K562 (cell line): ENCODE measurements at places on chromosomes 16 and 17. TPM values are rescaled to one million over a fixed set of nuclear protein-coding genes. Genes with fewer than 3 reads are reported as not detected.
A peak's percentile ranks its signal among the peaks of the same experiment; 100 is the strongest.

Gene ZNF207
- 216 and 222 TPM in 2 replicates for total RNA-seq

Gene CCDC200
- total RNA-seq: not detected in 2 replicates

Gene KRT15
- 0.34 and 0.95 TPM in 2 replicates for total RNA-seq

- H3K27me3 ChIP-seq: no peaks in the 10 kb centered on the region
- no peak for DNase-seq
- peak overlapping the region; percentile 43; the same call in 1 of the 3 replicates for H3K27ac ChIP-seq
- peaks cover 28% of the 10 kb centered on the region for H3K4me1 ChIP-seq
Measured at GRCh38 chr17:40176754-40177110, 538 bp upstream of the RAPGEFL1 start.

DNA sequence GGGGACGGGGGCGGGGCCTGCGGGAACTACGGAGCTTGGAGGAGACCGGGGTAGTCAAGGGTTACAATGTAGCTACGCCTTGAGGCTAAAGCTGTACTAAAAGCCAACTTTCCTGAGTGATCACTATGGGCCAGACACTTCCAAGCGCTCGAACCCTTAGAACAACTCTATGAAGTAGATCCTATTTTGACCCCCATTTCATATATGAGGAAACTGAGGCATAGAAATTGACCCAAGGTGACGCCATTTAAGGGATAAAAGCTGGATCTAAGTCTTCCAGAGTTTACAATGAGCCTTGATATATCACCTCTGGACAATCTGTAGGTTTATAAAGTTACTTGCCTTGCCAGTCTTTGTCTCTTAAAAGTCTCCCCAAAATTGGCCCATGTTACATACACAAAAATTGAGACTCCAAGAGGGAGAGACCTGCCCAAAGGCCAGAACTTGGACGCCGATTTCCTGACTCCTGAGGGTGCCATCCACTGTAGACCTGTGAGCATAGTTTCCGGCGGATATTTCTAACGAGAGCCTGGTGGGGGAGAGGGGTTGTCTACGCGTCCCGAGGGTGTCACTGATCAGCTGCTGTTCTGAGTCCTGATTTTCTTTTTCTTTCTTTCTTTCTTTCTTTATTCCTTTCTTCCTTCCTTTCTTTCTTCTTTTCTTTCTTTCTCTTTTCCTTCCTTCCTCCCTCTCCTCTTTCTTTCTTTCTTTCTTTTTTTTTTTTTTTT is 555 bp upstream of the NCBP3 start:
- no peak overlapping the region for H3K4me3 ChIP-seq
- 0 out of 3 replicates have a peak, but pooled peaks cover 2% of the 10 kb centered on the region for H3K27me3 ChIP-seq
- H3K4me1 ChIP-seq: peaks cover 8% of the 10 kb centered on the region
- H3K27ac ChIP-seq: no peak overlapping the region

GRCh38 chr17:67326440-67326839 is 39.9 kb downstream of the PSMD12 start:
- 0 out of 2 replicates have a peak, but pooled peaks cover 4% of the 10 kb centered on the region for H3K4me1 ChIP-seq
- no peak overlapping the region for H3K4me3 ChIP-seq

Gene ATP2C2
- 0.11 and 0.75 TPM in 2 replicates for total RNA-seq

GRCh38 chr16:86377251-86378022 is 132.9 kb upstream of the FOXF1 start:
- H3K36me3 ChIP-seq: no peaks in the 10 kb centered on the region
- no peak overlapping the region for H3K4me3 ChIP-seq
- H3K27ac ChIP-seq: no peak overlapping the region
- no peak for DNase-seq
- no peaks in the 10 kb centered on the region for H3K4me1 ChIP-seq
- peaks cover 18% of the 10 kb centered on the region; the same call in 1 of the 3 replicates for H3K27me3 ChIP-seq

- H3K4me3 ChIP-seq: peak overlapping the region; percentile 81
- H3K36me3 ChIP-seq: peaks cover 5% of the 10 kb centered on the region; the same call in 2 of the 3 replicates
- no peak for DNase-seq
Measured at GRCh38 chr16:10945065-10945787, 862 bp downstream of the CLEC16A start.

Gene COG4
- 66.7 and 69.8 TPM in 2 replicates for total RNA-seq

GRCh38 chr16:19130385-19130784 is 16.6 kb downstream of the ITPRIPL2 start:
- no peaks in the 10 kb centered on the region for H3K36me3 ChIP-seq
- no peak for DNase-seq
- H3K4me1 ChIP-seq: peaks cover 18% of the 10 kb centered on the region

DNA sequence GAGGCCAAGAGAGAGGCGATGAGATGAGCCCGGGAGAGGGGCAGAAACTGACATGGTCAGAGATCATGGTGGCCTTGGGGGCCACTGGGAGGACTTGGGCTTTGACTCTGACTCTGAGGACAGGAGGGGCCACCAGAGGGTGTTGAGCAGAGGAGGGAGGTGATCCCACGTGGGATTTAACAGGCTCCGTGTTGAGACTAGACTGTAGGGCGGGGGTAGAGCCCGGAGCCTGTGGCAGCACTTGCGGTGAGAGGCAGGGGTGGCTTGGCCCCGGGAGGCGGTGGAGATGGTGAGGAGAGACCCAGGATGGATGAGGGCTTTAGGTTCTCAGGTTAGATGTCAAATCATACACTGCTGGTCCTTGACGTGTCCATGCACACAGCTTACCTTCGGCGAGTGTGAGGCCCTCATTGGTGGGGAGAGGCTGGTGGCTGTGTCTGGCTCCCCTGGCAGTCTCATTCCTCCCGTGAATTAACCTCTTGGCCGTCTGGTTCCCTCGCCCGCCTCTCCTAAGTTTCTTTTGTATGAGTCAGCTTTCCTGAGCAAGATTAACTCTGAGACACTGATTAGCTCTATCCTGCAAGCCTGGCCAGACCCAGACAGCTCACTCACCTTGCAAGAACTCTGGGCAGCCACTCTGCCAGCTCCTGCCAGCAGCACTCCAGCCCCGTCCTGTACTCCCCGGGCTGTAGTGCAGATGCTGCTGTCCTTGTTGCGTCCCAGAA is 39.7 kb downstream of the VPS35L start:
- no peak for DNase-seq
- H3K27me3 ChIP-seq: no peaks in the 10 kb centered on the region
- H3K4me1 ChIP-seq: no peaks in the 10 kb centered on the region
- H3K36me3 ChIP-seq: no peaks in the 10 kb centered on the region; the same call in 2 of the 3 replicates
- no peak overlapping the region for H3K27ac ChIP-seq
- H3K4me3 ChIP-seq: no peak overlapping the region

DNA sequence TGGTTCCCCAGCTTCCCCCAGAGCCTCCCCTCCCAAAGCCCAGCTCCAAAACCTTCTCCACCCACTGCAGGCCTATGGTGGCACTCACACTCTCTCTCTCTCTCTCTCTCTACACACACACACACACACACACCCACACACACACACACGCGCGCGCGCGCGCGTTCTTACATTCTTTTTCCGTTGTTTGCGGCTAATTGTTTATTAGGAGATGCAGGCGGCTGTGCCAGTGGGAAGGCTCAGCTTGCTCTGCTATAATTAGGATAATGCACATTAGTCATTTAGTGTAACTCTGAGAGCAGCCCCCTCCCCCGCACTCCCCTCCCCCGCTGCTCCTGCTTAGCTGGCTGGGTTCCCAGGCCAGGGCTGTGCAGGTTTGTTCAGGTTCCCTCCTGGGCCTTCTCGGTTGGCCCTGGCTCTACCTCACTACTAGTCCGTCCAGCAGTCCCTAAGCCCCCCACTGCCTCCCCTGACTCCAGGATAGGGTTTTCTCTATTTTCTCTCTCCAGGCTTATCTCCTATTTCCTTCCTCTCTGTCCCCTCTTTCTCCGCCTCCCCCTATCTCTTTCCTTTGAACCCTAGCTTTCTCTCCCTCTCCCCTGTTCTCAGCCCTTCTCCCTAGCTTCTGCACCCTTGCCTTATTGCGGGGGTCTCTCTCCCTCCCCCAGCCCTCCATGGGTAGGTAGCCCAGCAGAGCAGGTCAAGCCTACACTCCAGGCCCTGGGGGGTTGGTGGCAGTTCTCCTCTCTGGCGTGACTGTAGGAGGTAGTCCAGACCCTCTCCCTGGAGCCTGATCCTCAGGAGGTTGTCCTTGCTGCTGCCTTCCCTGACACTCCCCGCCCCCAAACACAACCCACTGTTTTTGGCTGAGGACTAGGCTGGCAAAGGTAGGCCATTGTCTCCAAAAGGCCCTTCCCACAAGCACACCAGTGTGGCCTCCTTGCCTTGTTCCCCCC is 34.0 kb downstream of the TMEM132E start:
- H3K4me1 ChIP-seq: peaks cover 4% of the 10 kb centered on the region; the same call in 1 of the 2 replicates
- DNase-seq: peak; percentile 30

GRCh38 chr17:79081571-79082276 is 7.1 kb downstream of the ENGASE start:
- peaks cover 22% of the 10 kb centered on the region for H3K4me1 ChIP-seq
- no peaks in the 10 kb centered on the region for H3K27me3 ChIP-seq
- H3K4me3 ChIP-seq: no peak overlapping the region
- no peak for DNase-seq
- H3K36me3 ChIP-seq: peaks cover 77% of the 10 kb centered on the region; the same call in 1 of the 3 replicates
- no peak overlapping the region for H3K27ac ChIP-seq

Gene ADAM11
- 0.18 and 0.31 TPM in 2 replicates for total RNA-seq

- H3K27ac ChIP-seq: peak overlapping the region; percentile 25; the same call in 2 of the 3 replicates
- H3K36me3 ChIP-seq: no peaks in the 10 kb centered on the region
- H3K4me3 ChIP-seq: no peak overlapping the region
- peaks cover 9% of the 10 kb centered on the region for H3K4me1 ChIP-seq
- no peaks in the 10 kb centered on the region for H3K27me3 ChIP-seq
Measured at GRCh38 chr16:27748868-27749546, 199.1 kb downstream of the KATNIP start.

- no peak for DNase-seq
- H3K27ac ChIP-seq: no peak overlapping the region
- H3K36me3 ChIP-seq: no peaks in the 10 kb centered on the region
Measured at GRCh38 chr17:78925662-78926555, 722 bp upstream of the TIMP2 start.

DNA sequence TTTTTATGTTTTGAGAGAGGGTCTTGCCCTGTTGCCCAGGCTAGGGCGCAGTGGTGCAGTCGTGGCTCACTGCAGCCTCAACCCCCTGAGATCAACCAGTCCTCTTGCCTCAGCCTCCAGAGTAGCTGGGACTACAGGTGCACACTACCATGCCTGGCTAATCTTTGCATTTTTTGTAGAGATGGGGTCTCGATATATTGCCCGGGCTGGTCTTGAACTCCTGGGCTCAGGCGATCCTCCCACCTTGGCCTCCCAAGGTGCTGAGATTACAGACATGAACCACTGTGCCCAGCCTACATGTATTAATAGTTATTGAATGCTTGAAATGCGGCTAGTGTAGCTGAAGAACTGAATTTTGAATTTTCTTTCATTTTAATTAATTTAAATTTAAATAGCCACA is 12.2 kb downstream of the C1QTNF1 start:
- H3K4me1 ChIP-seq: no peaks in the 10 kb centered on the region
- no peak overlapping the region for H3K27ac ChIP-seq
- DNase-seq: no peak
- peaks cover 45% of the 10 kb centered on the region for H3K27me3 ChIP-seq
- no peaks in the 10 kb centered on the region for H3K36me3 ChIP-seq

GRCh38 chr17:21211825-21212479 is 2.0 kb downstream of the TMEM11 start:
- peak overlapping the region; percentile 96; the same call in 1 of the 2 replicates for H3K4me3 ChIP-seq
- H3K27me3 ChIP-seq: no peaks in the 10 kb centered on the region
- no peak overlapping the region for H3K27ac ChIP-seq
- H3K4me1 ChIP-seq: peaks cover 20% of the 10 kb centered on the region

GRCh38 chr16:68434624-68435210 is 13.6 kb downstream of the SMPD3 start:
- H3K4me3 ChIP-seq: no peak overlapping the region
- no peak overlapping the region for H3K27ac ChIP-seq
- peaks cover 8% of the 10 kb centered on the region for H3K27me3 ChIP-seq
- no peaks in the 10 kb centered on the region for H3K36me3 ChIP-seq
- no peak for DNase-seq
- H3K4me1 ChIP-seq: no peaks in the 10 kb centered on the region

GRCh38 chr16:82301146-82301755 is 131.2 kb upstream of the MPHOSPH6 start:
- no peak overlapping the region for H3K27ac ChIP-seq
- DNase-seq: no peak
- H3K27me3 ChIP-seq: no peaks in the 10 kb centered on the region
- no peak overlapping the region for H3K4me3 ChIP-seq
- no peaks in the 10 kb centered on the region for H3K4me1 ChIP-seq

DNA sequence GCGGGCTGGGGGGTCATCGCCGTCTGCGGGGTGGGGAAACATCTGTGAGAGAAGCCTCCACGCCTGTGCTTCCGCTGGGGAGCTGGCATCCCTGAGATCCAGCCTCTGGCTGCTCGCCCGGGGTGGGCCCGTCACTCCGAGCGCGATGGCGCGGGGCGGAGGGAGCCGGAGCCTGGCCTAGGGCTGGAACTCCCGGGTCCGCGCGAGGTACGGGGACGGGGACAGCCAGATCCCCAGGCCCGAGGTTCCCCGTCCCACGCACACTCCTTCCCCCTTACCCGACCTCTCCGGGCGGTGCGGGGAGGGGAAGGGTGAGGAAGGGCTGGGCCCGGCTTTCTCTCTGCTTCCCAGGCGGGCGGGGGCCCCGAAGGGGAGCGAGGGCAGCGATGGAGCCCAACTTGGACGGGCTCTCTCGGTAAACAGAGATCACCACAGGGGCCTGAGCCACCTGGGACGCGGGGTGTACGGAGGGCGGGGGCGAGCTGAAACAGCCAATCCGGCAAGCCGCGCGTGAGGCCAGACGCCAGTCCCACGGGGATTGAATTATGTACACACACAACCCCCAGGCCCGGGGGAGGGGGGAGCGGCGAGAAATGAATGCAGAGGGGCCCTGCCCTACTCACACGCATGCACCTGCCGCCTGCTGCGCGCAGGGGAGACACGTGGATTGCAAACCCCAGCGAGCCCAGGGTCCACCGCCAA is at the start of gene SLC16A11:
SLC16A11 (minus strand) TSS at position 596 of the 702 bp plus-strand sequence; CDS start at position 17, 579 bp downstream.
- no peaks in the 10 kb centered on the region for H3K27me3 ChIP-seq
- H3K36me3 ChIP-seq: no peaks in the 10 kb centered on the region
- H3K4me1 ChIP-seq: peaks cover 26% of the 10 kb centered on the region
- DNase-seq: no peak

Gene WDR45B
- total RNA-seq: 35.8 and 38.3 TPM in 2 replicates

- no peaks in the 10 kb centered on the region for H3K4me1 ChIP-seq
- no peak overlapping the region for H3K4me3 ChIP-seq
- H3K27me3 ChIP-seq: peaks cover 21% of the 10 kb centered on the region
- no peak overlapping the region for H3K27ac ChIP-seq
- no peak for DNase-seq
Measured at GRCh38 chr17:18382441-18383078, 5.0 kb downstream of the EVPLL start.

- H3K4me3 ChIP-seq: no peak overlapping the region
- DNase-seq: no peak
- peaks cover 2% of the 10 kb centered on the region; the same call in 2 of the 3 replicates for H3K4me1 ChIP-seq
Measured at GRCh38 chr16:56969769-56970168, 8.0 kb downstream of the CETP start.

DNA sequence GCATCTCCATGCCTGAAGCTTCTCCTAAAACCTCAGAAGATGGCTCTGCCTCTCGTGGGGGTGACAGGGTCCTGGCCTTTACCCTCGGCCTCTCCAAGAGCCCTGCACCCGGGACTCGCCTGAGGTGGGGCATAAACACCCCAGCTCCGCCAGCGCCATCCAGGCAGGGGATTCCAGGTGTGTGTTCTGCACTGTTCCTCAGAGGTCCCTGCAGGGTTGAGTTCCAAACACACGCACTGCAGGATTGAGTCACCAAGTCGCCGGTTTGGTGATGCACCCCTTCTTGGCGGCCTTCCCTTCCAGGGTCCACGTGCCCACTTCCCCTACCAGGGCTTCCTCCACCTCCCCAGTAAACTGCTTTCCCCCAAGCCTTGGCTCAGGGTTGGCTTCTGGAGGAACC is 40.0 kb upstream of the RBFOX3 start:
- H3K27me3 ChIP-seq: peaks cover 14% of the 10 kb centered on the region; the same call in 2 of the 3 replicates
- H3K27ac ChIP-seq: no peak overlapping the region
- H3K4me3 ChIP-seq: no peak overlapping the region
- no peaks in the 10 kb centered on the region for H3K4me1 ChIP-seq

Gene ZSCAN10
- total RNA-seq: 0.16 and 0.22 TPM in 2 replicates
